NCI-H1694 (cell line): ENCODE measurements at places on chromosomes 5 and 9.

GRCh38 chr5:100479079-100479688, 56.0 kb upstream of the FAM174A start:
- no peak for DNase-seq

GRCh38 chr9:77751341-77752091, 103.4 kb upstream of the GNA14 start:
- peak; percentile 21 for DNase-seq

DNA sequence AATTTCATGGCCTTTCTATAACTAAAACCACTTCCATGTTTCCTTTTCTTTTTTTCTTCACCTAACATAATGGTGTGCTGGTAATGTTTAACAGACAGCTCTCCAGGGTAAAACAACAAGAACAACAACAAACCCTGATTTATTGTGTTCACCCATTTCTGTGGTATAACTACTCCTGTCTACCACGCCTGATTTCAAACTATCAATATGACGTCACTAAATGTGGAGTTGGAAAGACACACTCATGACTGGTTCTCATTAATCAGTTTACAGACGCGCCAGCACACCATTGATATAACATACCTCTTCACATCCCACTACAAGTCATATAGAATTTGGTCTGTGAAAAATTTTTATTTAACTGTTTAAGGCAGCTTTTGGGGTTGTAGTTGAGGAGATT, 142.9 kb downstream of the ARRDC3 start:
- DNase-seq = no peak

GRCh38 chr5:68220914-68221313, 5.4 kb downstream of the PIK3R1 start:
- no peak for DNase-seq

DNA sequence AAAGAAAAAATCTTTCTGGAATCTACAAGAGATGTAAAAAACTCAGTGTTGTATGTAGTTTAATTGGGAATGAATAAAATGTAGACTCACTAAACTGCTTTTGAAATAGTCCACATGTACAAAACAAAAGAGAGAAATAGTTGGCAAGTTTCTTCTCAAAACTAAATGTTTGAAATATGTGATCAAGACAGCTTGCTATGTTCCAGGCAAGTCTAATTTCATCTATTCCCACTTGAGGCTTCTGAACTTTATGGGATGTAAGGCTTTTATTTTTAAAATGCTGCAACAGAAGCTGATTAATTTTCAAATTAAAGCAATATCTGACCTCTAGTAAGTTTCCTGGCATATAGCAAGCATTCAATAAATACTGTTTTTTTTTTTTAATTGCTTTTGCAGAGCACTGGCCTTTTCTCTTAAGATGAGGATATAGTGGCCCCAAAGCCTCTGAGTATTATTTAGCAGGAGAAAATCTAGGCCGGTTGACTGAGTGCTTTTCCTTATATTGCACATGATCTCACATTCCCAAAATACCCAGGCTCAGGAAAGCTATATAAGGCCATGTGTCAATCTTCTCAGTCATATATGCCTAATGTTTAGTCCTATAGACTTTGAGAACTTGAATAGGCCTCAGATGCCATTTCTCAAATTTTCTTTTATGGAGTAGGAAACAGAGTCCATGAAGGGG, 183.2 kb downstream of the NTRK2 start:
- no peak for DNase-seq

GRCh38 chr9:38154501-38155421, 85.7 kb upstream of the SHB start:
- no peak for DNase-seq

DNA sequence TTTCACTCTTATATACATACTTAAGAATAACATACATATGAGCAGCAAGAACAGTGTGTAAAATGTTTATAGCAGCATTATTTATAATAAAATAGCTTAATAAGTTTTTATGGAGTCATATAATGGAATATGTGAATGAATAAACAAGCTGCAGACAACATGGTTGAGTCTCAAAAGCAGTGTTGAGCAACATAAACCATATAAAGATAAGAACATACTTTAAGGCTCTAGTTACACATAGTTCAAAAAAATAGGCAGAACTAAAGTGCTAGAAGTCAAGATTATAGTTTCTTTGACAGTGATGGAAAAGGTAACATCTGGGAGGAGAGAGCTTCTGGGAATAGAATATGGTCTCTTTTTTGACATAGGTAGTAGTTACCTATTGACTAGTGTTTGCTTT, 53.7 kb upstream of the ADAMTS19 start:
- DNase-seq = no peak
